ENCODE measurements at places on chromosomes 3 and 15. TPM values are rescaled to one million over a fixed set of nuclear protein-coding genes. Genes with fewer than 3 reads are reported as not detected.

The CPNE4 gene
- total RNA-seq: not detected

The NDN gene
- total RNA-seq: 1.4 TPM

The TRIM71 gene
- total RNA-seq: 0.06 TPM

The GOLGA6L10 gene
- total RNA-seq: 1.1 TPM

The PRTG gene
- total RNA-seq: not detected

The GATM gene
- 2.1 TPM for total RNA-seq

The RHOV gene
- total RNA-seq: 0.51 TPM

The P2RY12 gene
- total RNA-seq: not detected

The CADM2 gene
- total RNA-seq: 0.25 TPM

The MPI gene
- total RNA-seq: 62.3 TPM

The CCDC80 gene
- total RNA-seq: not detected

The MCF2L2 gene
- 3.7 TPM for total RNA-seq

The FEZF2 gene
- not detected for total RNA-seq

The CSTA gene
- not detected for total RNA-seq

The PRICKLE2 gene
- total RNA-seq: not detected

The PRSS50 gene
- total RNA-seq: not detected

The SERPINI1 gene
- 1.6 TPM for total RNA-seq

The LARP6 gene
- not detected for total RNA-seq

The SLCO2A1 gene
- total RNA-seq: not detected

The FOXB1 gene
- total RNA-seq: 0.44 TPM

The GPR171 gene
- 229 TPM for total RNA-seq

The FBXW12 gene
- not detected for total RNA-seq

The ZNF80 gene
- total RNA-seq: 2.1 TPM

The TNNC1 gene
- 1.3 TPM for total RNA-seq

The C3orf80 gene
- total RNA-seq: 0.06 TPM

The HSPBAP1 gene
- total RNA-seq: 8.9 TPM

The UBXN7 gene
- 51.1 TPM for total RNA-seq

The HACD2 gene
- 34.5 TPM for total RNA-seq

The SH2D7 gene
- not detected for total RNA-seq

The RYR3 gene
- not detected for total RNA-seq

The GPR62 gene
- total RNA-seq: not detected

The DMXL2 gene
- total RNA-seq: 6.3 TPM

The GRK7 gene
- not detected for total RNA-seq

The CNTN4 gene
- not detected for total RNA-seq

The TIGIT gene
- total RNA-seq: 213 TPM

The NEO1 gene
- total RNA-seq: 7.6 TPM

The HTR3E gene
- total RNA-seq: not detected

The CNOT10 gene
- total RNA-seq: 56.4 TPM

The COL6A6 gene
- total RNA-seq: not detected

The ROBO1 gene
- 2.1 TPM for total RNA-seq

The GOLGA6L7 gene
- total RNA-seq: not detected

The TMEM158 gene
- not detected for total RNA-seq

The FBXL2 gene
- total RNA-seq: not detected

The SLC27A2 gene
- total RNA-seq: 28.6 TPM

The GASK1A gene
- total RNA-seq: not detected

The TGFBR2 gene
- 58.9 TPM for total RNA-seq

The THRB gene
- total RNA-seq: not detected

The SEMA3G gene
- 0.19 TPM for total RNA-seq

The PLSCR5 gene
- total RNA-seq: not detected

The GOLGA8G gene
- not detected for total RNA-seq

The TMED3 gene
- total RNA-seq: 55.5 TPM

The NCEH1 gene
- 10.5 TPM for total RNA-seq

The LYZL4 gene
- not detected for total RNA-seq

The ADIPOQ gene
- not detected for total RNA-seq

The BNC1 gene
- not detected for total RNA-seq

The CTDSPL2 gene
- total RNA-seq: 66.6 TPM

The CCR8 gene
- total RNA-seq: 2.5 TPM

The EPHA6 gene
- total RNA-seq: not detected

The FETUB gene
- not detected for total RNA-seq

All from activated CD8-positive, alpha-beta memory T cell treated with anti-CD3 and anti-CD28 coated beads for 36 hours (primary cell).